Muscle of arm (tissue), 14 donors: ENCODE measurements at places on chromosomes 6 and 20.
A peak's percentile ranks its signal among the peaks of the same experiment; 100 is the strongest.

- DNase-seq, result no peak
Measured at GRCh38 chr20:11727708-11728107, 190.0 kb upstream of the BTBD3 start.

DNA sequence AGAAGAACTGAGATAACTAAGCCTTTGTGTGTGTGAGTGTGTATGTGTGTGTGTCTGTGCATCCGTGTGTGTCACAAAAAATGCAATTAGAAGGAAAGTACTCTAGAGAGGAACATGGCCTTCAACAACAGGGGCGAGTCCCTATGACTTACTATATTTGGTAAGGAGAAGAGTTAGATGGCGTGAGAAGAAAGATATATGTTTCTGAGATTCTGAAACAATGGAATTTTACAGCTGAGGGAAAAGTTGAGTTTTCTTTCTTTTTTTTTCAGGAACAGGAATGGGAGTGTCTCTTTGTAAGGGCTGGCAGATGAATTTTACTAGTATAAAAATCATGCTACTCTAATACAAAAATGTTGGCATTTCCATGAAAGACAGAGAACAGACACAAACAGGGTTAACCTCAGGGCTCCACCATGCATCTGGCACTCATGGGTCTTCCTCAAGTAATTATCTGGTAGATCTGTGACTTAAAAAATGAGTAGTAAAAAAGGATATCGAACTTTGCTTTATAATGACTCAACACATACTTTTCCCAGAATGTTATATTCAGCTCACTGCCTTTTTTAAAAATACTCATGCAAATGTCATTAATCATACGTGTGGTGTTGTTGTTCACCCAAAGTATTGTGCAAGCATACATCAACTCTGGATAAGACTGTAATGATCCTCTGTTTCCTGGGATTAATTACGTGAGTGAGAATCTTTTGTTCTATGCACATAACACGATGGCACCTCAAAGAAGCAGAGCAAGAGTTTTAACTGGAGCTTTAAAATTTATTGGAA, 12.8 kb upstream of the SASH1 start:
- no peak for DNase-seq

GRCh38 chr6:83417880-83418663, 12.8 kb downstream of the ME1 start:
- DNase-seq, result peak; percentile 60

DNA sequence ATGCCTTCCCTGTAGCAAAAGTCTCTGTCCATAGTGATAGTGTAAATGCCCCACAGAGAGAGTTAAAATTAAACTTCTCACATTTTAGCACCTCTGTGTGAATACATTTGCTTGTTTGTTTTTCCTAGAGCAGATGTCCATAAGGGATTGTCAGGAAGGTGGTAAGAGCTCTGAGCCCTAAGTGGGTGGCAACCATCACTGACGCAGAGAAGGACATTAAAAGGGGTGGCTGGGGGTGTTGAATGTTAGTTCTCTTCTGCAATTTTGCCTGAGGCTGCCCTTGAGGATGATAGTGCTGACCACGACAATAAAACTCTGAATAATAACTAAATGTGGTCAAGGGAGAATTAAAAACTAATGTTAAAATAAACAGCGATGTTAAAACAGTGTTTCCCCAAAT, 174.3 kb upstream of the ID4 start:
- no peak for DNase-seq

GRCh38 chr6:135592276-135592675, 94.7 kb upstream of the AHI1 start:
- no peak for DNase-seq

- DNase-seq, result no peak
Measured at GRCh38 chr6:47016261-47016660, 25.9 kb downstream of the ADGRF1 start.

- DNase-seq, result no peak
Measured at GRCh38 chr20:34435589-34435988, 72.5 kb downstream of the ITCH start.

- DNase-seq, result no peak
Measured at GRCh38 chr20:17674722-17675518, 7.1 kb downstream of the RRBP1 start.

DNA sequence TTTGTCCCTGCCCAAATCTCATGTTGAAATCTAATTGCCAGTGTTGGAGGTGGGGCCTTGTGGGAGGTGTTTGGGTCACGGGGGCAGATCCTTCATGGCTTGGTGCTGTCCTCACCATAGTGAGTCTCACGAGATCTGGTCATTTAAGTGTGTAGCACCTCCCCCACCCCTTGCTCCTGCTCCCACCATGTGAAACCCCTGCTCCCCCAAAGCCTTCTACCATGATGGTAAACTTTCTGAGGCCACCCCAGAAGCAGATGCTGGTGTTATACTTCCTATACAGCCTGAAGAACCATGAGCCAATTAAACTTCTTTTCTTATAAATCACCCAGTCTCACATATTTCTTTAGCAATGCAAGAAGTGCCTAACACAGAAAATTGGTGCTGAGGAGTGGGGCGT, 19.9 kb upstream of the THBS2 start:
- DNase-seq, result no peak

DNA sequence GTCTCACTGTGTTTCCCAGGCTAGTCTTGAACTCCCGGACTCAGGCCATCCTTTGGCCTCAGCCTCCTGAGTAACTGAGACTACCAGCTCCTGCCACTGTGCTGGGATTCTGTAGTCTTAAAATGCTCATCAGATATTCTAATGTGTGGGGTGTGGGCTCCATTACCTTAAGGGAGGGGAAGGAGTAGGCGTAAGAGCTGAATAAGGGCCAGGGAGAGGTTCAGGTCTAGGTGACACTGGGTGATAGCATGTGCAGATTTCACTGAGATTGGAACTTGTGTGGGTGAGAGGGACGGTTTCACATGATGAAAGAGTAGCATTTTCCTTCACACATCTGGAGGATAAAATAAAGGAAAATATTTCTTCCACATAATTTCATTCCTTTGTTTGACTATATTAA, 8.5 kb downstream of the AKAP12 start:
- DNase-seq, result no peak

DNA sequence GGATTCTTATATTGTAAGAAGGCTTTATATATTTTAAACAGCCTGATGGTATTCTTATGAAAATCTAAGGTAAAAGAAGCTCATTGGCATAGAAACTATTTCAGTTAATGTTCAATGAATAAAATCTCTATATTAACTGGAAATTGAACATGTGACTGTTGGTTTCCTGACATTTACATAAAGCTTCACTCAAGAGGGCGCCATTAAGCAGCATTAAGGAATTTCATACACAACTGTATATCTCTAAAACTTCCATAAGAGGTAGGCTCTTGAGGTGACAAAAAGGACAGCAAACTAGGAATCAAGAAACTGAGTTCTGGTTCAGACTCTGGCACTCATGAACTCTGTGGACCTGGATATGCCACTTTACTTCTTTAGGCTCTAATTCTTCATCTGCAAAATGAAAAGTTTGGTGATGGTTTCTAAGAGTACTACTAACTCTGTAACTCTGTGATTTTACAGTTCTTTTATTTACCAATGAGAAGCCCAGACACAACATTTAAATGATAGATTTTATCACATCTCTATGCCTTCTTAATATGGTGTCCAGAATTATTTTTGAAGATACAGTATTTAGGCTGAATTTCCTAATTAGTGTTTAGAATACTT, 147.5 kb downstream of the FLRT3 start:
- peak; percentile 41 for DNase-seq

DNA sequence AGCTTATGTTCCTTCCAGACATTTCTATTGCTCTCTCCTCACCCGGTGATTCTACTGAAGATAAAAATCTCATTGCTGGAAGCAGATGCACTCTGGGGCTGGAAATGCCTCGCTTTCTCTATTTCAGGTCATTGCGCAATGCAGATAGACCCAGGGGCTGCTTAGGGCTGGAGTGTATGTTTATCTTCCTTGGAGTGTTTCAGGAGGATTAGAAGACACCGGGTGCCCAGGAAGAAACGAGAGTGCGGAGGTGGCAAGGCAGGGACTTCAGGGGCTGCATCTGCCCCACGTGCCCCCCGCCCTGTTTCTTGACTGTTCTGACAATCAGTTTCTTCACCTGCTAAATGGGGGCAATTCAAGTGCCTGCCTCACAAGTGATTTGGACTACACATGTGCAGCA, 45.6 kb upstream of the IYD start:
- DNase-seq, result no peak

- no peak for DNase-seq
Measured at GRCh38 chr6:35443341-35444030, 8.7 kb upstream of the FANCE start.

GRCh38 chr6:109695468-109695867, 4.4 kb downstream of the FIG4 start:
- no peak for DNase-seq

DNA sequence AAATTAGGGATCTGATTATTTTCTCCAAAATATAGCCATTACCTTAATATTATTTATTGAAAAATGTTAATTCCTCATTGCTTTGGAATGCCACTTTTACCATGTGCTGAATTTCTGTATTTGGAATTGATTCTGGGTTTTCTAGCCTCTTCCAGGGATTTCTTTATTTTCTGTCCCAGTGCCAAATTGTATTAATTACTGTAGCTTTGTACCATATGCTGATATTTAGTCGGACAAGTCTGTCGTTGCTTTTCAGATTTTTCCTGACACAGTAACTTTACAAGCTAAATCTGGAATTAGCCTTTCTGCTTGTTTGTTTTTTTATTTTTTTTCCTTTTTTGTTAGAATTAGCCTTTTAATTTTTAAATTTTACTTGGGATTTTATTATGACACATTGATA, 10.9 kb upstream of the TMEM14B start:
- no peak for DNase-seq

- DNase-seq, result no peak
Measured at GRCh38 chr6:89575562-89575960, 63.0 kb downstream of the LYRM2 start.

DNA sequence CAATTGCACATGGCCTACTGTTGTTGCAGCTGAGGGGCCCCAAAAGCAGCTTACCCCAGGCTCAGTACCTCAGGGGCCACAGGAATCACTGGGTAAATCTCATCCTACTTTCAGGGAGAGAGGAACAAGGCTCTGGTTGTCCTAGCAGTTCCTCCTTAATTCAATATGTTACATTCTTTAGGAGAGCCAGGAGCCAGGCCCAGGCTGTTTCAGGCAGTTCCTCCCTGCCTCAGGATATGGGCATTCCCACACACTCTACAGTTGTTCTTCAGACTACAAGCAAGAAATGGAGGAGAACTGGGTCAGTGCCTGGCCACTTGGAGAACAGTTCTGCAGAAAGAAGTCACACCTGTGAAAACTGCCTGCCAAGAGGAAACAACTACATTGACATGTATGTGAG, 9.6 kb upstream of the BTN3A2 start:
- DNase-seq, result no peak

GRCh38 chr6:79607000-79607399, 24.1 kb upstream of the SH3BGRL2 start:
- DNase-seq, result no peak

DNA sequence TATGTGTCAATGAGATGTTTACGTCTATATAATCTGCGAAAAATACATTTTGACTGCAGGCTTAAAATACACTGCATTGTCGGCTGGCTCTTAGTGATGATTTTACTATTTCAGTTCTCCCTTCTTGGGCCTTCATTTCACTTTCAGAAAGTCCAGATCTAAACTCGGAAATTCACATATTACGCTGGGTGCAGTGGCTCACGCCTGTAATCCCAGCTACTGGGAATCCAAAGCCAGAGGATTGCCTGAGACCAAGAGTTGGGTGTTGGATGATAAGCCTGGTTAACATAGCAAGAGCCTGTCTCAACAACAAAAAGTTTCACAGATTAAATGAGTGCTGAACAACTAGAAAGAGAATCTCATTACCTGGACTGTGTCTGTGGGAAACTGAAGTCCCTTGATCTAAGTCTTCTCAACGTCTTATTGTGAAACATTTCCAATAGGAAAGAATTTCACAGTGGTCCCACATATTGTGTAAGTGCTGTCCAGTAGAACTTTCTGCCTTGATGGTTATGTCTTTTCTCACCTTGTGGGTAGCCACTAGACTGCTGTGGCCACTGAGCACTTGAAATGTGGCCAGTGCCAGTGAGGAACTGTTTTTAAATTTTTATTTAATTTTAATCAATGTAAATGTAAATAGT, 1.9 kb downstream of the GINM1 start:
- DNase-seq, result no peak

GRCh38 chr20:57594092-57594951, 25.9 kb downstream of the ZBP1 start:
- DNase-seq, result peak; percentile 63

DNA sequence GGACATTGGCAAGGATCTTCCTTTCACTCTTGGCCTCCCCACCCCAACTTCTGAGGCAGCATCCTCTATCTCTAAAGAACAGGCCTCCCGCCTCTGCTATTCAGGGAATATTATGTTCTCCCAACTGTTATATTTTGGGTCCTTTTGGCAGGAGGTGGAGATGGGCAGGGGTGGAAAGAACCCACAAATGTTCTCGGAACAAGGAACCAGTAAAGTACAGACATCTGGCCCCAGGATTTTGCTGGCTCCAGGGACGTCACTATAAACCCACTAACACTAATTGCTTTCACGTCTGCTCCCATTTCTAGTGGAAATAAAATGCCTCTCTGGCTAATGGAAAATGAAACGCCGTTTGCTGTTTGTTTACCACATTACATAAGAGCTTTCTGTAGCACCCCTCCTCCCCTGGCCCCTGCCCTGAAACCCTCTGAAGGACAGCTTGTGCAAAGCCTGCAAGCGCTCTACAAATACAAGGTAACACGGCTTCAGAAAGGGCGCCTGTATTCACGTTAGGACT, 77.7 kb upstream of the TBC1D7 start:
- DNase-seq, result no peak

DNA sequence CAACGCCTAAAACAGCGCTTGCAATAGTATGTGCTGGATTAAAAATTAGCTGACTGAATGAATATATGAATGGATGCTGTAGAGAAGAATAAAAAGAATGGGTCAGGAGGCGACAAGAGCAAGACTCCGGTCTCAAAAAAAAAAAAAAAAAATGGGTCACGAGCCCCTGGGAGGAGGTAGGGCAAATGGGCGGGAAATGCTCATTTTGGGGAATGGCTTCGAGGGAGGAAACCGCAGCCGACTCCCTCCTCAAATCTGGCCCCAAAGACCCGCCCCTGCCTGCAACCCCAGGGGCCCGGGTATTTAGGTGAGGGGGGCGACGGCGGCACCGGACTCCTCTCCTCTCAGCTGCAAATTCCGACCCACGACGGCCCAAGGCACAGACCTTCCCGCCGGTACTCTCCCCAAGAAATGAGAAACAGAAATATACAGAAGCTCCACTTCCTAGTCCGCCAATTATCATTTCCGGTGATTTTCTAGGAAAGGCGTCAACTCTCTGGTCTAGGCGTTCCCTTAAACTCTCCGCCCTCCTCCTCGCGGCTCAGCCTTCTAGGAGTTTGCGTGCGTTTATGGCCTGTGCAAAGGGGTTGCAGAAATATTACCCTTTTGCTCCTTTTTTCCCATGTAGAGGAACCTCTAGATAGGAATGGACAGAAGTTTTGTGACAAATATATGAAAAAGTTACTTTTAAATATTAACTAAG, at the start of gene ZNF311:
Gene ZNF311 (minus strand): TSS at position 133 of the 703 bp plus-strand sequence. CDS start 1,361 bp downstream, outside the sequence.
- DNase-seq, result peak; percentile 82

DNA sequence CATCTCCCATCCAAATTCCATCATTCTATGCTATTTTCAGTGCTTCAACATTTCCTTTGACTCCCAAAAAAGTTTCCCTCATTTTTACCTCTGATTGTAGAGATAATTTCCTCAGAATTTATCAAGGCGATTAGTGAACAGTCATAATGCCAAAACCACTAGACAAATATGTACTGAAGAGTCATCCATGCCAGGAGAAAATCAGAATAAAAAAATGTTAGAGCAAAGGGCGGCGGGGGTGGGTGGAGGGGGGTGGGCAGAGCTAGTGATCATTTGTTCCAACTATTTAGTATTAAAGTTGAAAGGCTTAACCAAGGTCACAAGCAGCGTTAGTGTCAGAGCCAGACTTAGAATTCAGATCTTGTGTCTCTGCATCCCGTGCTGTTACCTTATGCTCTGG, 5.3 kb upstream of the ADGRF5 start:
- no peak for DNase-seq
